Stimulated activated naive CD4-positive, alpha-beta T cell (primary cell): ENCODE measurements at places on chromosomes 11 and 22.

DNA sequence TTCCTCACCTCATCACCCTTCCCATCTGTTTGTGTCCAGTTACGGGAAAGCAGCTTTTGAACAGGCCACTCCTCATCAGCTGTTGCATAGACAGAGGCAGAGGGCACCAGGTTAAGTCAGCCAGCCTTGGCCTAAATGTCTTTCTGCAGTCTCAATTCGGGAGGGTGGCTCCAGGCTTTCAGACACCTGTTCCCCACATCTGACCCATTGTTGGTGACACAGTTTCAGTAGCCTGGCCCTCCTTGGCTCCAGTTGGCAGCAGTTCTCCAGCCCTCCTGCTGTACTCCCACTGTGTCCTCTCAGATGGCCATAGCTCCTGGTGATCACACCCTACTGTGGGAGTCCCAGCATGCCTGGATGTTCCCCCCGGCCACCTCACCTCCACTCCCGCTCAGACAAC is 70.8 kb upstream of the MYOD1 start:
- no peak for DNase-seq

- DNase-seq: peak; percentile 2
Observed at GRCh38 chr11:104120493-104121137, 43.3 kb downstream of the PDGFD start.

DNA sequence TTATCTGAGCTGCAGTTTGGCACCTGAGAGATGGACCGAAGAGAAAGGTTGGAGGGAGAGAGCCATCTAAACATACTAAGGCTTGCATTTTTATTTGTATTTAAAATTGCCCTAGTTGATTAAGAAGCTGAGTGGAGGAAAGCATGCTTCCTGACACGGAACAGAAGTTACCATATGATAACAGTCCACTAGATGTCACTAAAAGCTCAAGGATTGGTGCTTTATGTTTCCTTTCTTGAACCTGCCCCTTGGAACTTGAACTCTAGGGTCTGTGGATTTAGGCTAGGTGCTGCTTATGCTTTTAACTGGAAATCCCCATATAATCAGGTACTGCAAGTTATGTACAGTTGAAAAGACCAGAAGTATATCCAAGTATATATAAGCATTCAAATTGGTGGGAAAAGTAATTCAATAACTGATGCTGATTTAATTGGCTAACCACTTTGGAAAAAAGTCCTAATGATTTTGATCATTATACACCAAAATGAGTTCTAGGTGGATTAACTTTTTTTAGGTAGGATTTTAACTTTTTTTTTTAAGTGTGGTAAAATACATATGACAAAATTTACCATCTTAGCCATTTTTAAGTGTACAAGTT is 9.5 kb downstream of the RBMXL2 start:
- no peak for DNase-seq

DNA sequence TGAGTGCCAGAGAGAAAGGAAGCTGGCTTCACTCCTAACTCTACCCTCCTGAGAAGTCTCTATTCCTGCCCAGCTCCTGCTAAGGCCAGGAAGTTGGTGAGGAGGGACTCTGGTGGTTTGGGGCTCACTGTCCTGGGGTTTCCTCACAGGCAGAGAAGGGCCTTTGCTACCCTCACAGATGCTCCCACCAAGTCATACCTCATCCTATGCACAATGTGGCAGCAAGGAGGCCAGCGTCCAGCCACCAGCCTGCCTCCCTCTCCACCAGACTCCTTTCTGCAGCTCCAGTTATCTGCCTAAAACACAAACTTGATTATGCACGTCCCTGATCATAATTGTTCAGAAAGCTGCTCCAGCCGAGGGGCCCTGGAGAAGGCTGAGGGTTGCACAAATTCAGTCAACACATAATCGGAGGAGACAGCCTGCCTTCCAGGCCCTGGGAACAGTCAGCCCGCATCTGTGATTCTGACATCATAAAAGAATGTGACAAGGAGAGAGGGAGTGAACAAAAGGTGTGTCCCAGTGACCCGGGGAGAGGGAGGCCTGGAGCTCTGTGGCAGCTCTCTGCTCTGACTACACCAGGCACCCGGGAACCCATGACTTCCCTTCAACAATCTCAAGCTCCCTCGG is 28.8 kb downstream of the DKK3 start:
- no peak for DNase-seq

GRCh38 chr11:113632981-113633380 is 73.1 kb downstream of the TMPRSS5 start:
- DNase-seq: no peak
